M059J (cell line): ENCODE measurements at places on chromosomes 5 and 9. TPM values are rescaled to one million over a fixed set of nuclear protein-coding genes. Genes with fewer than 3 reads are reported as not detected.
A peak's percentile ranks its signal among the peaks of the same experiment; 100 is the strongest.

- no peak for DNase-seq
These were observed 638.1 kb downstream of the ACTL7B start for GRCh38 chr9:108217431-108218349.

GRCh38 chr5:2005101-2006041 lies 122.6 kb upstream of the IRX4 start:
- no peak for DNase-seq

DNA sequence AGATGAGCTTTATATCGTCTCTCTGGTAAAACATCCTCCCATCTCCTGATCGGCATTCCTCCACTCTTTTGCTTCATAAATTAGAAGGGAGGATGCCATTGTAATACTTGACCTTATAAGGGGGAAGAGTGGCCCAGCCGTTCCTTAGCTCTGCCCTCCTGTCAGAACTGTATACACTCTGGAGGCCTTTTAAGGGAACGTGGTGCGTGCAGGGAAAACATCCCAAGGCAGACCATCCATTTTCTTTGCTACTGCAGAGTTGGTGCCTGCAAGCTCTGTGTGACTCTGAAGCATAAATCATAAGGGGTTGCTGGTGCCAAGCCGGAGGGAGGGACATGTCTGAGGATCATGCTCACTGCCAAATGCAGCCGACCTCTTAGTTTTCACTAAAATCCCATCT lies 90.4 kb downstream of the PGM5 start:
- DNase-seq, result no peak

DNA sequence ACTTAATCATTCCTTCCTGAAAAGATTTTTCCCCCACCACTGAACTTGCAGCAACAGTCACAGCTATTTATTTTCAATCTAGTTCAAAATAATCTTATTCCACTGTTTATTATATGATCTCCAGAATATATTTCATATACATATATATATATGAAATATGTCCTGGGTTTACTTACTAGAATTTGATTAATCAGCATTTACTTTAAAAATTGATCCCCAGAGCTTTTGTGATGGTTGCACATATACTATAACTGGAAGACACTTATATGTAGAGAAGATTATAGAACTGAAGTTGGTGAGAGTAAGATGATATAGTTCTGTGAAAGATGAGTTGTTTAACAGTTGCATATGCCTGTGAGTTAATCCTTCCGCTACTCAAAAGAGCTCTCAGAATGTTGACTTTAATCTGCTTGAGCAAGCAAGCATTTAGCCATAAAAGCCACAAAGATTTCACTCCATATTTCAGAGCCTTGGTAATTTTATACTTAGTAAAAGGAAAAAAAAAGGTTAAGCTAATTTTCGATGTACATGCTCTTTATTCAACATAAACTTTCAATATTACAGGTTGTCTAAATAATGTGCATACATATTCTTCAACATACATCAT lies 399.3 kb upstream of the CDH9 start:
- DNase-seq, result no peak

DNA sequence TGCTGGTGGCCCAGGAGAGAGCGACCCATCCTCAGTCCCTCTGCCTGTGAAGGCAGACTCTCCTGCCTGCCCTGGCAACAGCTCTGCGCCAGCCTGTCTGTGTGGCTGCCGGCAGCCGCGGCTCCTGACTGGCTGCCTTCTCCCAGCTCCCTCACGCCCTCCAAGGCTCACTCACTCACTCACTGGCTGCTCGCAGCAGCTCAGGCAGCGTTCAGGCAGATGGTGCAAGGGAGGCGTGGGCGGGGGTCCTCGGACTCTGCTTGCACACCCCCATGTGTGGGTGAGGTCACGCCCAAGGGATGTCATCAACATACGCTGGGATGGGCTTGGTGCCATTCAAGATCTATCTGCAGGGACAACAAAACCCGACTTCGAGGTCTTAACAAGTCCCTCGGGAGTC lies 66.7 kb downstream of the DAB2IP start:
- DNase-seq, result no peak

- DNase-seq, result no peak
These were observed 242.4 kb downstream of the EFNA5 start for GRCh38 chr5:107428303-107428813.

DNA sequence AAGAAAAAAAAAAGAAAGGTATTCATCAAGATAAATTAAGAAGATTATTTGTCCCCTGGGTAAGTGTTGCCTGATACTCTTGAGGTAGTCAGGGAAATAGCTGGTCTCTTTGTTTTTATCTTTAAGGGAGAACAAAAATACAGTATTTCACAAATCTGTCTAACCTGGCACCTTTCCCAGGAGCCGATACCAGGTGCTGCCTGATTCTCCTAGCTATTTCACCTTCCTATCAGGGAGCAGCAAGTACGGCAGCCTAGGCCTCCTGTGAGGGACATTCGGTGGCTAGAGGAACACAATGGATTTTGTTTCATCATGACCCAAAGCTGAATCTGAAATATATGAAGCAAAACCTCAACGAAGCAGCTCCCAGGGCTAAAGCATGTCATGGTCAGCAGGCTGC lies 86.0 kb downstream of the TARS1 start:
- DNase-seq, result no peak

DNA sequence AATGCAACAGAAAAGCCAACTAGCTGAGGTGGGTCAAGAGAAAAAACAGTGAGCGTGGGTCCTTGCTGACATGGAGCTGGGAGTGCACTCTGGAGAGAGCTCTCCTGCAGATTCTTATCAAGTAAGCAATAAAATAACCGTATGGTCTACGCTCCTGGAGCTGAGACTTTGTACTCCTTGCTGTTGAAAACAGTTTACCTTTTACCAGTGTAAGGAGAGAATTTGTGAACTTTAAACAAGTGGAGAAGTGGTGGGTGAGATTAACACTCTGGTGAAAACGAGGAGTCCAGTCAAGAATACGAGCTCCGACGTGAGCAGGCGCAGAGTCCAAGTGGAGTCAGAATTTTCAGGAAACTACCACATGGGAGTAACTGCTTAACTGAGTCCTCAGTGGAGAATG lies 156.1 kb upstream of the ERCC6L2 start:
- DNase-seq, result no peak

- DNase-seq, result no peak
These were observed 1755.4 kb upstream of the ACO1 start for GRCh38 chr9:30628915-30629567.

DNA sequence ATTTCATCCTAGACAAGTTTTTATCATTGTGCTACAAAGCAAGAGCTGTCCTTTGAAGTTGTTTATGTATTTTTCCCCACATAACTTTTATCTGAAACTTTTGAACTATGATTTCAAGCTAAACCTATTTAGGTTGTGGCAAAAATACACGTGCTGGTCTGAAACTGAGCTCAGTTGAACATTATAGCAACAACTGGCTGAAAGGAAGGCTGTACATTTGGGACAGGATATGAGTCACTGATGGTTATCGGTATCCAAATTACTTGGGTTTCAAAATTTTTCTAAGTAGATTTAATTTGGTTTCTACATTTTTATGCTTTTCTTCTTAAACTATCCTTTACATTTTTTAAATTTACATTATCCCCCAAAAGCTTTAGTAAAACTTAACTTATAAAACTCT lies 627.3 kb upstream of the NUDT12 start:
- DNase-seq, result peak; percentile 86

GRCh38 chr9:14066831-14067230 lies 247.1 kb downstream of the NFIB start:
- DNase-seq, result no peak

DNA sequence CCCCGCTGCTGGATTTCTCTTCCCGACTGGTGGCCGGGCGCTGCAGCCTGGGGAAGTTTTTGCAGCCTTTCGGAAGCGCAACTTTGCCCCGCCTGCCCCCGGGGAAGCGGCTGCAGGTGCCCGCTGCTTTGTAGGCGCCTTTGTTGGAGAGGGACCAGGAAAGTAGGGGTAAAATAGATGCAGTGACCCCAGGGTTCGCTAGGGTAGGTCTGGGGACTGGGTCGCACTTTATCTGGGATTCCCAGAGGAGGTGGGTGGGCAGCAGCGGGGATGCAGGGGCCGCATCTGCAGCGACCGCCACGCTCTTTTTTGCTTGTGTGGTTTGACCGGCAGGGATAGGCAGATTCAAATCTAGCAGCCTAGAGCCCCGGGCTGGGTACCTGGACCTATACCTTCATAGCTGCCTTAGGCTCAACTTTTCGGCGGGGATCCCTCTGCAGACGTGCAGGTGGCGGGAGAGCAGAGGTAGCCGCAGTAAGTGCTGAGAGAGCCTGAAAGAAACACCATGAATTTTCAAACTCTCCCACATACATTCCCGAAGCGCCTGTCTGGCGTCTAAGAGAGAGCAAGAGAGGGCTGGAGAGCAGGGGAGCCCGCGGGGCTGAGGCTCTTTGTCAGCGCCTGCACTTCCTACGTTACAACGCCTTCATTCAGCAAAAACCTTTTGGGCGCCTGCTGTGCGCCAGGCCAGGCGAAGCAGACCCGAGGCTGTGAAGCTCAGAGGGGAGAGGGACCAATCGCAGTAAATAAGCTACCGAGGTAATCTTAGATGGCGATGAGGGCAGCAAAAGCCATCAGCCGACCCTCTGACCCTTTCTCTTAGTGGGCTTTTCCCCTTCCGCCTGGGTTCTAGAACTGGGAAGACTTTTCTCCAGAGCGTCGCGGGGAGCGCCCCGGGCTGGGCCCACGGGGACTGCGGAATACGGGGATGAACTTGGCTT lies 642 bp downstream of the SV2C start:
- no peak for DNase-seq

GRCh38 chr5:142825378-142826089 lies 55.4 kb downstream of the ARHGAP26 start:
- DNase-seq, result peak; percentile 57

GRCh38 chr9:76415731-76416130 lies 21.5 kb upstream of the RFK start:
- DNase-seq, result peak; percentile 83

GRCh38 chr9:114037249-114037648 lies 40.9 kb downstream of the AMBP start:
- no peak for DNase-seq

GRCh38 chr9:7967093-7967827 lies 167.7 kb upstream of the DMAC1 start:
- DNase-seq, result no peak

- DNase-seq, result no peak
These were observed 119.9 kb downstream of the BNC2 start for GRCh38 chr9:16750553-16750952.

DNA sequence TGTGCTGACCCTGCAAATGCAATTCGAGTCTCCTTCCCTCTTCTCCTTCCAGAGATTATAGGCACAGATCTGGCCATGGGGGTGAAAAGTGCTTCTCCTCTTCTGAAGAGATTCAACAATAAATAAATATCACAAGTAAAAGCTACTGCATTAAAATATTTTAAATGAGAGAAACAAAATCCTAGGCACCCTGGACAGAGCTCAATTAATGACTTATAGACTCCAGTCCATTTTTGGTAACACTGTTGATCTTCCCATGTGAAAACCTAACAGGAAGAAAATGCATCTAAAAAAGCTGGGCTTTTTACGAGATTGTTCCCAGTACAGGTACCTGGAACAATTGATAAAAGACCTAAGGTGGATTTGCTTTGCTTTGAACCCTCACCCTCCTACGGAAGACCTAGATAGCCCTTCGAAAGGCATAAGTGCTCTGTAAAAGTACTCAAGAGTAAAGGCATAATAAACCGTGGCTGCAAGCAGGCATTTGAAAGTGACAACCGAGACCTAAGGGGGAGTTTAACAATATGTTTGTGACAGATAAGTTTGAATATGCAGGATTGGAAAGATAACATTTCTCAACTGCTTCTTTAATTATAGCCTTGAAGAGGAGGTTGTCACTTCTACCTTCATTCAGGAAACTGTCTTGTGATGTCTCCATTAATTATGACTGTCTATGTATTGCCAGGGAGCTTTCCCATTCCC lies 29.4 kb upstream of the MED10 start:
- no peak for DNase-seq

DNA sequence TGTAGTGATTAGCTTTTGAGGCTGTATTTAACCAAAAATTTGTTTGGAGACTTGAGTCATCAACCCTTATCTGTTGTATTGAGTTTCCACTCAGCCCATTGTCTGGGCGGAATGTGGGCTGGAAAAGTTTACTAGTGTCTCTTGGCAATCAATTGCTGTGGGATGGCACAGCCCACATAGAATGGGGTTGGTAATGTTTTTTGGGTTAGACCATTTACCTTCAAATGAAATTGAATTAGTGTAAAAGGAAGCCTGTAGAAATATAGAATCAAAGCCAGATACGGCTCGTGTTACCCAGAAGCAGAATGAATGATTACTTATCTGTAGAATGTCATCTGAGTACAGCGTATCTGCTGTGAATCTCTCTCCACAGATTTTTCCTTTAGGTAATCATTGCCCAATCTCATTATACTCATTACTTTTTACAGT lies 142.9 kb downstream of the AOPEP start:
- DNase-seq, result peak; percentile 87

DNA sequence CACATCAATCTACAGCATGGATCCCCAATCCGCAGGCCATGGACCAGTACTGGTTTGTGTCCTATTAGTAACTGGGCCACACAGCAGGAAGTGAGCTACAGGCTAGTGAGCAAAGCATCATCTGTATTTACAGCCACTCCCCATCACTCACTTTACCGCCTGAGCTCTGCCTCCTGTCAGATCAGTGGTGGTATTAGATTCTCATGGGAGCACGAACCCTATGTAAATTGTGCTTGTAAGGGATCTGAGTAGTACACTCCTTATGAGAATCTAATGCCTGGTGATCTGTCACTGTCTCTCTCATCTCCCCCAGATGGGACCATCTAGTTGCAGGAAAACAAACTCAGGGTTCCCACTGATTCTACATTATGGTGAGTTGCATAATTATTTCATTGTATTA lies 212.7 kb upstream of the FAM174A start:
- no peak for DNase-seq

- DNase-seq, result peak; percentile 31
These were observed 41.6 kb downstream of the LPAR1 start for GRCh38 chr9:110996436-110997220.

GRCh38 chr9:94984891-94985476 lies 258.5 kb downstream of the AOPEP start:
- no peak for DNase-seq

DNA sequence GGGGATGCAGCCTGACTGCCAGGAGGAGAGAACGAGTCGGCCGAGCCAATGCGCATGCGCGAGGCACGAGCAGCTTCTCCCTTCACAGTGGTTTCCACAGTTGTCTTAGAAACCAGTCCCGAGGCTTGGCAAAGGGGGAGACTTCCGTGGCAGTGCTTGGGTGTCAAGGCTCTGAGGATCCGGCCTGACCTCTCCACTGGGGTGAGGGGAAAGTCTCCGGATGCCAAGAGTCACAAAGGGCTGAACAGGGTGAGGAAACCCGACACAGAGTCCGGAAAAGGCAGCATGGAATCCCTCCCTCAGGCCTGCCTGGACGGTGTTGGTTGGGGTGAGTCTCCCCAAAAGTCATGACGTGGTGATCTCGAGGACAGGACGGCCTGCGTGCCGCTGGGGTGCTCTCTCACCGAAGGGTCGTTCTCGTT lies 475.5 kb downstream of the SPATA31A7 start:
- no peak for DNase-seq

GRCh38 chr9:106324591-106325280 lies 538.2 kb upstream of the ZNF462 start:
- DNase-seq, result no peak

FGF18 gene
- total RNA-seq, result not detected in 2 replicates

PGM5 gene
- 0.94 and 1.1 TPM in 2 replicates for total RNA-seq

PTGER4 gene
- total RNA-seq, result 4.7 and 9.0 TPM in 2 replicates

HOMER1 gene
- 3.9 and 8.6 TPM in 2 replicates for total RNA-seq

ARHGEF37 gene
- 0.15 and 0.20 TPM in 2 replicates for total RNA-seq

HTR4 gene
- total RNA-seq, result not detected in 2 replicates

STKLD1 gene
- not detected in 2 replicates for total RNA-seq

MYMK gene
- total RNA-seq, result not detected in 2 replicates

PTPRD gene
- 0.12 TPM in 1 of 2 replicates, not detected in the other for total RNA-seq

ADRA1B gene
- total RNA-seq, result 1.4 and 1.8 TPM in 2 replicates

POLR3G gene
- total RNA-seq, result 7.6 and 11.5 TPM in 2 replicates
